Stimulated activated CD4-positive, alpha-beta T cell treated with anti-CD3 and anti-CD28 coated beads, Interleukin-2, amount 100 ng/mL, for 48 hours (primary cell): ENCODE measurements at places on chromosomes 5 and 9.
A peak's percentile ranks its signal among the peaks of the same experiment; 100 is the strongest.

GRCh38 chr9:105309531-105309931, 65.1 kb downstream of the SLC44A1 start:
- no peak for DNase-seq

DNA sequence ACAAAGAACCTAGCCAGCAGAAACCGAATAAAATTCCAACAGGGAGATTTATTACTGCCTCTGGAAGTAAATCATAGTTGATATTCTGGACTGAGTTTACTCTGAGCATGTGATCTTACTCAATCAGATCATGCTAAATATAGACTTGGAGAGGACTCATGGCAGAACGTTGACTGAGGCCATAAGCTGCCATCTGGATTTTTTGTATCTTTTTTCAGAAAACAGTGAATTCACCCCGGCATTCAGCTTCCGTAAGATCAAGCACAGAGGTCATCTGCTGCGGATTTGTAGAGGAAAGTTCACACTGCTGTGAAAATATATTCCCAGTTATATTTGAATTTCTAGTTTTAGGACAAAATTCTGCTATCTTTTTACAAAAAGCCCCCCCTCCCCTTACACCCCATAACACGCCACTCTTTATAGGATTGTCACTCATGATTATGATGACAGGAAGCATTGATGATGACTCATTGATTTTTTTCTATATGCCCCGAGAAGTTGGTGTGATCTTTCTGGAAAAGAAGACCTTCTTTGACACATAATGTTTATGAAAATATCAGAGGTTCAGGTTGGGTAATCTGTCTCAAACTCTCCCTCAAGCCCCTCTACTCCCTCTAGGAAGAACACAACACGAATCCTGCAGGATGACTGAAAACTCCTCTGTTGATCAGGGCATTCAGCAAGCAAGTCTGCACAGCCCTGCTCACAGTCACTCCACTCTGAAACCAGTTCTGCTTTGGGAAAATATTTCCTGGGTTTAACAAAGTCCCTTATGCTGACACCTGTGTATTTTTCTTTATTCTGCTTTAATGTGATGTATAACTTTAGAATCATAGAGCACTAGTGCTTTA, 70.8 kb downstream of the NXNL2 start:
- no peak for DNase-seq

DNA sequence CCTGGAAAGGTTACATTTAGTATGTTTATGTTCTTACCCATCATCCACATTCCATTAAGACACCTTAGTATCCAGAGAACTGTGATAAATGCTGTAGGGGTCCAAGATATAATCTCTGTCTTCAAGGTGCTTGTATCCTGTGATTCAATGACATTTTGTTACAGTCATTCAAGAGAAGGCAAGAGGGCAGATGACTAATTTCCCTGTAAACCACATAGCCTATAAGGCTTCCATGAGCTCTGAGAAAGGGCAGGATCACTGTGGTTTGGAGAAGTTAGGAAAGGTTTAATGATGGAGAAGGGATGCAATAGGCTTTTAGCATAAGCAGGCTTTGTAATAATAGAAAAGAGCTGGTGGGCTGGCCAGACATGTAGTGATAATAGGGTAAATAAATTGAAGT, 40.0 kb downstream of the PAPPA start:
- no peak for DNase-seq

- DNase-seq: no peak
Observed at GRCh38 chr5:71591100-71591499, 4.0 kb downstream of the MCCC2 start.

DNA sequence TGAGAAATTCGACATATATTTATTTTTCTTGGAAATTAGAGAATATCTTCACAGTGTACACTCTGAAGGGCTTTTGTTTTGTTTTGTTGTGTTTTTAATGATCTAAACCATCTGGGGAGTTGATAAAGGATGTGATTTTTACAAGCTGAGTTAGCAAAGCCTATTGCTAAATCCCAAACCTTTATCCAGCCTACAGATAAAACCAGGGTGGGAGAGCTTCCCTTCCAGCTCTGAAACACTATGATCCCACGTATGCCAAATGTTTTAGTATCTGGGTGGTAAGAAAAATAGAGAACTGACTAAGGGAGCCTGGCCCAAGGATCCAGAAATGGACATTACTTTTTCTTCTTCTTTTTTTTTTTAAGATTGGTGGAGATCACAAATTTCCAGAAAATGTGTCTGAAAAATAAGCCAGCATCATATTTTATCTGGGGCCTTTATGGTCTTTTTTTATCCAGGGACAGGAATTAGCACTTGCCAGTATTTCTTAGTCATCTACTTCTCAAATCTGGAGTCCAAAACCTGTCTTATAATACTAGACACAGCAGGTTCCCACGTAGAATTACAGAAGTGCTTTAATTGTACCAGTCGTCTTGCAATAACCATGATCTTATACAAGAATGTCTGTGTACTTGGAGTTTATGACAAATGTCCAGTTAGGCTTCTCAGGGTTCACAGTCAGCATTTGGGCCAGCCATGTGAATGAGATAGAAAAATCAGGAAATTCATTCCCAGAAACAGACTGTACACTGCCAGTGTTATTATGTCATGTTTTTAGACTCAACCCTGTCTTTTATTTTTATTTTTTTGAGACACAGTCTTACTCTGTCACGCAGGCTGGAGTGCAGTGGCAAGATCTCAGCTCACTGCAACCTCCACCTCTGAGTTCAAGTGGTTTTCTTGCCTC, 290.8 kb upstream of the MPDZ start:
- no peak for DNase-seq

- no peak for DNase-seq
Observed at GRCh38 chr9:36893184-36893583, 140.9 kb downstream of the PAX5 start.

DNA sequence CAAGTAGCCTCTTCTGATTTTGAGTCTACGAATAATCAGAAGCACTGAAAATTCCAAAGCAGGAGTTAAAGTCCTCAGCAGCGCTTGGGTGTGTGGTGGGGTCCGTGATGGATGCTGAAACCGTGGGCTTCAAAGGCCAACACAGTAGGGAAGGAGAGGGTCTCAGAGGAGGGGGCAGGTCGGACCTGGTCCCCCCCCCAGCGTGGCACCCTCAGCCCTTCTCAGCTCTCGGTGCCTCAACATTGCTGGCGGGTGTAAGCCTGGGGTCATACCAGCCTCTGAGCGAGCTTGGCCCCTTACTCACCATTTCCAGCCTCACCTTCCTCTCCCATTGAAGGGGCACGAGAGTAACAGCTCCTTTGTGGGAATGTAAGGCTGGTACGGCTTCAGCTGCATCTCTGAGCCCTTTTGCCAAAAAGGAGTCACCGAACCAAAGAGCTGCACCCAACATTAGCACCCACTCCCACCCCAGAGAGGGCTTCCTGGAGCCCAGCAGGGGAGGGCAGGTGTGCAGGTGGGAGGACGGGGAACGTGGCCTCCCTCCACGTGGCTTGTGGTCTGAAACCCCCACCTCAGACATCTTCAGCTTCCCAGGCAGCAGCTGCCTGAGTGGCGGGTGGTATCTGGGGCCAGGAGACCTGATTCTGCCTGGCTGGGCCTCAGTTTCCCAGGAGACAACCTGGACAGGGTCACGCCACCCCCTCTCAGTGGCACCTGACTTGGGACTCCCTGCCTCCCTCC, 6.7 kb upstream of the LCN1 start:
- no peak for DNase-seq

DNA sequence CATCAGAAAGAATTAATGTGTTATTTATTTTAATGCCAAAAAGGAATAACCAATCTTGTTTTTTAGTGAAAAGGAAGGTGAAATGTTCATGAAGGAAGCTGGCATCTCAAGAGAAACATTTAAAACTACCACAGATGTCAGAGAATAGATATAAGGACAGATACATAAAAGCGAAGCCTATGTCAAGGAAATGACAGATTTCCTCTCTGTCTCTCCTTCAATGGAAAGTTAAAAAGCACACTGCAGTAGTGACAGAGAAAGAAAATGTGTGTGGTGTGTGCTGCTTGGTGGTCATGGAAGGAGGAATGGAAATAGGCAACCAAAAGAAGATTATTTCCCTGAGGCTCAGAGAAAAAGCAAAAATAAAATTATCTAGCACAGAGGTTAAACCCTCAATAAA, 9.2 kb downstream of the WNT8A start:
- no peak for DNase-seq

DNA sequence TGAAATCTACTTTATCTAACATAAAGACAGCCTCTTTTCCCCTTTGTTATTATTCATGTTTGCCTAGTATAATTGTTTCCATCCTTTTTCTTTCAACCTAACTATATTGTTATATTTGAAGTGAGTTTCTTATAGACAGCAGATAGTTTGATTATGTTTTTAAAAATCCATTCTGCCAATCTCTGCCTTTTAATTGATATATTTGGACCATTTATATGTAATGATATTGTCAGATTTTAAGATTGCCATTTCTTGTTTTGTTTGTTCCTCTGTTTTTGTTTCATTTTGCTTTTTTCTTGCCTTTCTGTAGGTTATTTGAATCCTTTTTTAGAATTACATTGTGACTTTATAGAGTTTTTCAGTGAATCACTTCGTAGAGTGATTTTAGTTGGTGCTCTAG, 74.8 kb upstream of the TMEM171 start:
- DNase-seq: no peak

GRCh38 chr9:36891341-36891811, 142.7 kb downstream of the PAX5 start:
- no peak for DNase-seq

GRCh38 chr9:36748322-36748899, 175.7 kb downstream of the MELK start:
- DNase-seq: peak; percentile 23

GRCh38 chr5:141729387-141730006, 47.5 kb upstream of the ARAP3 start:
- no peak for DNase-seq

GRCh38 chr5:69493396-69494133, 975 bp downstream of the OCLN start:
- DNase-seq: peak; percentile 1

- DNase-seq: no peak
Observed at GRCh38 chr5:17222664-17223063, 5.2 kb downstream of the BASP1 start.

DNA sequence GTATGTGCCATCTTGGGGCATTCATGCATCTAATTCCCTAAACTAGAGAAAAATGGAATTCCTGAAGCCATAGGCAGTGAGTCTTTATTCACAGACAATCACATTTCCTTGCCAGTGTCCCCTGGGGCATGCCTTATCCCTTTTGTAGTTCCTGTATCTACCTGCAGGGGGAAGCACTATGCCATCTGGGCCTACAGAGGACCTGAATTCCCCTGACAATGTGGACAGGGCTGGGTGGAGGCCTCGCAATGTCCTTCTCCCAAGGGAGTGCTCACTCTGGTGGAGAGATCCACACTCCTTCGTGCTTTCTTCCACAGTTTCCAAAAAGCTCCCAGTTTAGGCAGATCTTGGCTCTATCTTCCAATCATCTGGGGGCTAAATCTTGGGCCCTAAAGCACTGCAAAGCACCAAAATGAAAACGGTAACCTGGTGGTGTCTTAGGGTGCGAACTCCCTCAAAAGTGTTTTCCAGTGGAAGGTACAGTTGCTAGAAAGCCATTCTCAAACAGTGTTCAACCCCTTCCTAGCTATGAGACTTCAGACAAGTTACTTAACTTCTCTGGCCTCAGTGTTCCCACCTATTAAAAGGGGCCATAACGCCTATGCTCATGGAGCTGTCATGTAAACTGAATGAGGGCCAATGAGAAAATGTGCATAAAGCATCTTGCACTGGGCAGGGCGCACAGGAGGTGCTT, 17.5 kb downstream of the WHRN start:
- DNase-seq: peak; percentile 62

GRCh38 chr9:72800328-72800994, 152.4 kb downstream of the ALDH1A1 start:
- no peak for DNase-seq

GRCh38 chr9:107480386-107480789, 9.2 kb downstream of the KLF4 start:
- no peak for DNase-seq

- no peak for DNase-seq
Observed at GRCh38 chr9:84317563-84317962, 23.0 kb downstream of the SLC28A3 start.

DNA sequence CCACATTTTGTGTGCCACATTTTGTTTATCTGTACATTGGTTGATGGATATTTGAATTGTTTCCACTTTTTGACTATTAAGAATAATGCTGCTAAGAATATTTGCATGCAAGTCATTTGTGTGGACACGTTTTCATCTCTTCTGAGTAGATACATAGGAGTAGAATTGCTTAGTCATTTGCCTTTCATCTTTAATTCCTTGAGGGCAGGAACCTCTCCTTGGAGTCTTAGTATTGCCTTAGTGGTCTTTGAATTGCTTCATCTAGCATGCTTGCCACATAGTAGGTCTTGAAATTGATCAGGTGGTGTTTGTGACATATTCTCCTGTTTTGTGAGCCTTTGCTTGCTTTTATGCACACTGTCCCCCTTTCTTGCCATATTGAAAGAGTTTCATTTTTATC, 128.5 kb downstream of the NR3C1 start:
- DNase-seq: no peak

- no peak for DNase-seq
Observed at GRCh38 chr5:172943906-172944305, 15.3 kb upstream of the RPL26L1 start.
